ENCODE measurements at places on chromosomes 4 and X.

- DNase-seq: no peak
Measured at GRCh38 chr4:150056569-150056968, 21.7 kb upstream of the DCLK2 start.

DNA sequence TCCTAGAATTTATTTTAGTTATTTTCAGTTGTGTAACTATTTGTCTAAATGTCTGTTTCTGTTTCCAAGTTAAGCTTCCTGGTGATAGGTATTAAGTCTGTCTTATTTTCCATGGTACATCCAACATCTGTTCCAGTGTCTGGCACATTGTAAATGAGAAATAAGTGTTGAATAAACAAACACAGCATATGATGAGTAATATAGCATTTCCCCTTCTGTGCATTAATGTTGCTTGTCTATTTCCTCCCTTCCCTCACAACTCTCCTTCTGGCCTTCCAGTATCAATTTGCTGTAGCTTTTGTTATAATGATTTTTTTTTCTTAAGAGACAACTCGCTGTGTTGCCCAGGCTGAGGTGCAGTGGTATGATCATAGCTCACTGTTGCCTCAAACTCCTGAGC lies 36.1 kb downstream of the COPS4 start:
- no peak for DNase-seq

DNA sequence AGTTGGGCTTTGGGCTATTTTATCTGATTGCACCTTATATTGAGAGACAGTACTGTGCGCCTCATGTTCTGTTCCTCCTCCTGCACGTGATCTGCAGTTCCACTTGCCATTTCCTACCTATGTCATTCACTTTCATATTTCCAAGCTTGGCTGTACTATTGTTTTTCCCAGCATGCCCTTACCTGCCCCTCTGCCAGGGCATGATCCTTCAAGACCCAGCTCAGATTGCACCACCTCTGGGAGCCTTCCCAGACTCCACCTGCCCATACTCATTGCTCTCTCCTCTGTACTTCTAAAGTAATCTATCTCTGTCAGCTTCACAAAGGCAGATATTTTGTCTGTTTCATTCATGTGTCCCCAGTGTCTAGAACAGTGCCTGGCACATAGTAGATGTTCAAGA lies 11.6 kb downstream of the SLC25A5 start:
- no peak for DNase-seq

GRCh38 chr4:171948038-171948437 lies 134.8 kb downstream of the GALNTL6 start:
- DNase-seq: no peak

DNA sequence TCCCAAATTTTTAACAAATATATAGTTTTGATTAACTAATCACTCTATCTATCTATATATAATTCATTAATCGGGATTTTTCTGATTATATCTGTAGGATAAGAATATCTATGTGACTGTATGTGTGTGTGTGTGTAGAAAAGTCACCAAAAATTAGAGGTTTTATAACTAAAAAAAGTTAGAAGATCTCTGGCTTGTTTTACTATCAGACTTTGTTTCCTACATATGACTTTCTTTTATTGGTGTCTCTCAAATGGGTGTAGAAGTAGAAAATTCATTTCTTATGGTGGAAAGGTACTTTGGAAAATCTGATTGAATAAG lies 26.7 kb upstream of the TMPRSS11D start:
- DNase-seq: no peak

GRCh38 chr4:108991551-108992328 lies 228.9 kb upstream of the ETNPPL start:
- no peak for DNase-seq

DNA sequence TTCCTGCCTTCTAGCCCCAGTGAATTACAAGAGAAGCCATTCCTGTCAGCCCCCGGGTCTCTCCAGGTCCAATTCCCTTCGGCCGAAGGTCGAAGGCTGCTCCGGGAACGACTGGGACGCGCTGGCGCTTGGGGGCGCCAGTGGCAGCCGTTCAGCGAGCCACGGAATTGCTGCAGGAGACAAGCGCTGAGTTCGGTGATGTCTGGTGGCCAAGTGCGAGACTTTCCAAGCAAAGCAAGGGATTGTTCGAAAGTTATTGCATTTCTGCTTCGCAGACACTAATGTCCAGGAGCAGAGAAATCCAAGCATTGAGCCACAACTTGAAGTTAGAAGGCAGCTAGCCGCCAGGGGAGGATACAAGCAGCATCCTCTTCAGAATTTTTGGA lies 1.1 kb upstream of the DKK2 start:
- no peak for DNase-seq

- no peak for DNase-seq
Measured at GRCh38 chrX:41734530-41734929, 10.5 kb downstream of the GPR82 start.

- no peak for DNase-seq
Measured at GRCh38 chrX:29359276-29359675, 772.0 kb downstream of the IL1RAPL1 start.

GRCh38 chrX:47198026-47198686 lies 4.5 kb downstream of the UBA1 start:
- no peak for DNase-seq

GRCh38 chr4:16360694-16361262 lies 134.5 kb upstream of the TAPT1 start:
- DNase-seq: no peak

GRCh38 chrX:19836337-19836736 lies 51.1 kb downstream of the SH3KBP1 start:
- no peak for DNase-seq

DNA sequence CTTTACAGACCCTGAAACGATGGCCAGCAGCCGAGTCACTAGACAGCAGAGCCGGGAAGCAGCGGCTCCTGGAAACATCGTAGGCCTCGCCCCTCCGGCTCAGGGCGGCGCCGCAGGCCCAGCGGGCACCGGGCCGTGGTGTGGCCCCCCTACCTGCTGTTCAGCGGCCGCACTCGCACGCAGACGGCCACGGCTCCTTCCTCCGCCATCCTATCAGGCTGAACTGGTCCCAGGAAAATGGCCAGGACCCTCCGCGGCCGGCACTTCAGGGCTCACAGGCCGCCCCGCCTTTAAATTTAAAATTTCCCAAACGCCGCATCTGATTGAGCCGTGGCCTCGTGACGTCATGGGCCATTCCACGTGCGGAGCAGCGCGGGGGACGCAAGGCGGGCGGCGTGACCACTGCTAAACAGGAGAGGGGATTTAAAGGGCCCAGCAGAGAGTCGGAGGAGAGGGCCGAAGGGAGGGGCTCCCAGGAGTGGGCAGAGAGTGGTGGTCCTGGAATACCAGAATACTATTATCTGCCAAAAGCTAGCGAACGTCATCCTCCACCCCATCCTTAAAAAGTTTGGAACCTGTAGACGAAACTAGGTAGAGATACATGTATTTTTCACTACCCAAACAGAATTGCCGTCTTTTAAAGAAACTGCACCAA lies at the start of gene CENPE:
Gene CENPE (minus strand): TSS at position 233 of the 655 bp plus-strand sequence. CDS start 24 bp downstream, at position 209.
- peak; percentile 66 for DNase-seq
